ENCODE measurements at places on chromosomes 7 and 10.

GRCh38 chr7:8141070-8141469 lies 120.9 kb downstream of the ICA1 start:
- peak; percentile 57 for ATAC-seq

DNA sequence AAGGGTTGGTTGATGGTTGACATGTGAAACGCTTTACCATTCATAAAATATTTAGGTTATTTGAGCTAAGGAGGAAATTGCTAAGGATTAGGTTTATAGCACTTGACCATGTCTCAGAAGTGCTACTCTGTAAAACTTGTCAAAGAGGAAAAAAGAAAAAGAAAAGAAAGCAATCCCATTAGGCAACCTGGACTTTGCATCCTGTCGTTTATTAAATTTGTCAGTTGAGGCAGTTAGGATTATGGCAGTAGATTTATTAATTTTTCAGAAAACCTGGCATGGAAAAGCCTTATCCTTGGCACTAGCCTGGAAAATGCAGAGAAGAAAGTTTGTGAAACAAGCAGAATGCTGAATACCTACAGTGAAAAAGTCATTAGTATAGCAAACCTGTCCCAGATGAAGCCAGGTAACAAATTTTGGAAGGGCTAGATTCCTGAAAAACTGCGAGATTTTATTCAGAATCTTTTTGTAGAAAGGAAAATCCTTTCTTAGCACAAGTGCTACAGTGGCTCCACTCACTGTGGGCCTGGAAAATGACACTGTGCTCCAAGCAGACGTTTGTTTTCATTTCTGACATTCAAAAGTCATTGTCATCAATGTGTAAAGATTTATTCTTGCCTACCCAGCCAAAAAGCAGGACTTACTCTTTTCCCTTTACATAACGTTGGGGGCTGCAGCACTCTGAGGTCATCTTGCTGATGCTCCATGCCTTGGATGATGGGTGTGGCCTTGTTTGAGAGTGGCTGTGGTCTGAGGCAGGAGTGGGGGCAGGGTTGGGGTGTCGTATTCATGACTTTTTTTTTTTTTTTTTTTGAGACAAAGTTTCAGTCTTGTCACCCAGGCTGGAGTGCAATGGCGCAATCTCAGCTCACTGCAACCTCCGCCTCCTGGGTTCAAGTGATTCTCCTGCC lies 664.9 kb downstream of the SUGCT start:
- no peak for ATAC-seq

DNA sequence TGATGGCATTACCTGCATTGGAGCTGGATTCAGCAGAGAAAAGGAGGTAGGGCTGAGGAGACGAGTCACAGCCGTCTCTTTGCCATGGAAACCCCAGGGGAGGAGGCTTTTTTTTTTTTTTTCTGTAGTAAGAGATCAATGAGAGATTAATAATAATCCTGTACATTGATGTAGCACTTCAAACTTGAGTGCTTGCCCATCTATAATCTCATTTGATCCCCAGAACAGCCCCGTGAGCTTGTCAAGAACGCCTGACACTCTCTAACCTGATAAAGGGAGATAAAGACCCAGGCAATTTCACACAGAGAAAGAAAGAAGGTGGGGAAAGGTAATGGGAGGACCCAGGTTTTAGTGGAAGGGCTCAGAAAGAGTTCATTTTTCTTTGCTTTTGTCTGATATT lies 195.2 kb upstream of the FOXK1 start:
- ATAC-seq, result no peak

GRCh38 chr7:23893176-23893941 lies 183.3 kb downstream of the STK31 start:
- peak; percentile 35 for ATAC-seq

- ATAC-seq, result no peak
Measured at GRCh38 chr7:33888166-33888565, 17.2 kb upstream of the BMPER start.

GRCh38 chr7:36283181-36283580 lies 106.5 kb upstream of the ANLN start:
- ATAC-seq, result no peak
